ENCODE measurements at places on chromosomes 6 and 20.

GRCh38 chr6:147579667-147580066 is 71.2 kb downstream of the SAMD5 start:
- no peak for DNase-seq

DNA sequence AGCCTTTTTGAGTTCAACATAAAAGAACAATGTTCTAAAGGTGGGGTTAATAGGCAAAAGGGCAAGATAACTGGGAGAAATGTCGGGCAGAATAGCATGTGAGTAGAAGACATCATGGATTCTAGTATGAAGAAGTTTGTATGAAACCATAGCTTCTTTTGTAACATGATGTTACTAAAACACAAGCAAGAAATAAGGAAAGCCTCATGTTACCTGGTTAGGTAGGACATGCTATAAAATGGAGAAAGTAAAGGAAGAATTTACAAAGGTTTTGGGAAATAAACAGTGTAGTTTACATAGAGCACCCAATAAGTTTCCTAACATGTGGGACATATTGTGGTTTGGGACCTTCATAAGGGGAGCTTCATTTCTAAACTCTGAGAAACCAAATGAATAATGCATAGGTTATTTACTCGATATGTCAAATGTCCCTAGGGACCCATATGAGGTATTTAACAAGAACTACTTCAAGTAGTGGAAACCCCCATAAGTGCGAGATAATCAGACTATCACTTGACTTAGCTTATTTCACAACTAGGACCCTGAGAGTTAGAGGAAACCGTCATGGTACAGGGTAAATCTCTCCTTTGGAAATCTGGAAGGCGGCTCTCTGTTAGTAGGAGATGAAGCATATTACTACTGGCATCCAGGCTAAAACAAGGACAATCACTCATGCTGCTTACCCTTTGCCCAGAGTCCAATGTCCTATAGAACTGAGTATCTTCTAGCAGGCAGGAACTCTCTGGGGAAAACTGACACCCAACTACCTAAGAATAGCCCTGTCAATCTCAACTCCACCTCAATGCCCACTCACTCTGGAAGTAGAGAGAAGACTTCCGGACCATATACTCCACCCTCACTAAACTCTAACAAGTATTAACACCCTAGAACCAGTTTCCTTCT is 57.5 kb downstream of the ILRUN start:
- DNase-seq: no peak

- DNase-seq: no peak
Measured at GRCh38 chr6:83313882-83314281, 117.0 kb downstream of the ME1 start.

DNA sequence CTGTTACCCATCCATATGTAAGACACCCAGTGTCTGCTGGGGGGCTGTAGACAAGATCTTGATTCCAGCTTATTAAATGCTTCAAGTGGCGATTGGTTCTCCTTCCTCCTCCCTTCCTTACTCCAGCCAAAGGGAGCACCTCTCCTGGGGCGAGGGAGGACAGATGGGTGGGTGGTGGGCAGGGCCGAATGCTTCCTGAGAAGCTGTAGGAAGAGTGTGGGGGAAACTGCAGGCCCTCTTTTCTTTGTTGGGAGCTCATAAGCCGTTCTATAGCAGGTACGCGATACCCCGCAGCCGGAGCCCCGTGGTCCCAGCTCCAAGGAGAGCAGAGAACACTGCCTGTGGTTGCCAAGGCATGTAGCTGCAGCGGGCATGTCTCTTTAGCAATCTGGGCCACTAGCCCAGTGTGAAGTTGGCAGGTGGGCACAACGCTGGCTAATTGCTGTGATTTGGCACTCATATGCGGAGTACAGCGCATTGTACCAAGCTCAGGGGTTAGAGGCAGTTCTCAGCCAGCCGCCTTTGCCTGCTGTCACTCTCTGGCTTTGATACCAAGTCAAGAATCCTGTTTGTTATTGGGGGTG is 14.7 kb upstream of the KCNG1 start:
- no peak for DNase-seq

- DNase-seq: no peak
Measured at GRCh38 chr6:35735452-35735851, 1.4 kb upstream of the ARMC12 start.

- peak; percentile 37 for DNase-seq
Measured at GRCh38 chr20:1266167-1266973, at the start of gene SNPH. Gene SNPH, plus strand, starts transcription at chr20:1266294. Its CDS starts 29,946 bp downstream, at chr20:1296240.

DNA sequence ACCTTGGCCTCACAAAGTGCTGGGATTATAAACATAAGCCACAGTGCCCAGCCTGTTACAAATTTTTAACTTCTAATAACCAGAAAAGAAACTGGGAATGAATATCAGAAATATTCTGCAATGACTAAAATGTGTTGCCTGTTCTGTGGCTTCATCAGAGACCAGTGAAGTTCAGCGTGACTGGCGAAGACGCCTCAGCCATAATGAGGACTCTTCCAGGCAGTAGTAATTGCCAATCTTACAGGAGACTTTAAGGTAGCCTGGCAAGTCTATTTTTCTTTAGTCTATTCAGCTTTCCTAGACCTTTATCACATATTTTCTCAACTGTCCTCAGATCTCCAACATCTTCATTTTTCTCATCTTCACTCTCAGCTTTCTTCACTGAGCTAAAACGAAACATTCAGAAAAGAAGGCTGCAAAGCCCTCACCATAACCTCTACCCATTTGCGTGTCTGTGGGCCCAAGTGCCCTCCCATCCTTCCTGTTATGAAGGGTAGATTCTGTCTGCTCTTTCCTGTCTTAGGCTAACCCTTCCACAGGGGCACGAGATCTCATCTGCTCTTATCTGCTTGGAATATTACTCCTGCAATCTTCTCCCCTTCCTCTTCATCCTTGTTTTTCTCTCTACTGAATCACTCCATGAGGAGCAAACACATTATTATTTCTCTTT is 42.0 kb upstream of the OLIG3 start:
- no peak for DNase-seq

- DNase-seq: peak; percentile 59
Measured at GRCh38 chr6:43013097-43013842, 476 bp downstream of the MEA1 start.

DNA sequence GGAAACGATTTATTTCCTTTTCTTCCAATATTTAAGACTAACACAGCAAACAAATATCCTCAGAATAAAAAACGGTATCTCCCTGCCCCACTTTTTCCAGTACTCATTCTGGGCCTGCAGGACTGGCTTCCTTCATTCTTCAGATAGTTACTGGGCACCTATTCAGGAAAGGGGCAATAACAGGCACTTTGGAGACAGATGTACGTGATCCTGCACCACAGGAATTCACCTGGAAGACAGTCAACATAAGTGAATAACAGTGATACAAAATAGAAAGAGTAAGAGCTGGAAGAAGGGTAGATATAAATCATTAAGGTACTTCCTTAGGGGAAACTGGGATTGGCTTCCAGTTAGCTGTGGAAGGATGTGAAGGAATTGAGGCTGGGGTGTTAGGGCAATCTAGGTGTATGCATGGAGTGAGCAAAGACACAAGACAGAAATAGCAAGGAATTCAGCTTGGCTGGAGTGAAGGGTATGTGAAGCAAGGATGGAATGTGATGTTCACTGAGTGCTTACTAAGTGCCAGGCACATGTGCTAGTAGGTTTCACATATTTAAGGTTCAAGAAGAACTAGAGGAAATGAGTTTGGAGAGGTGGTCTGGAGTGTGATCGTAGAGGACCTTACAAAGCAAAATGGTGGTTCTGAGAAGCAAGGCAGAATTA is 49.3 kb upstream of the FAM83C start:
- DNase-seq: no peak

GRCh38 chr6:43426928-43427405 is 374 bp upstream of the ABCC10 start:
- DNase-seq: no peak
